Aorta (tissue), 5 donors: ENCODE measurements at places on chromosomes 11 and 22.

DNA sequence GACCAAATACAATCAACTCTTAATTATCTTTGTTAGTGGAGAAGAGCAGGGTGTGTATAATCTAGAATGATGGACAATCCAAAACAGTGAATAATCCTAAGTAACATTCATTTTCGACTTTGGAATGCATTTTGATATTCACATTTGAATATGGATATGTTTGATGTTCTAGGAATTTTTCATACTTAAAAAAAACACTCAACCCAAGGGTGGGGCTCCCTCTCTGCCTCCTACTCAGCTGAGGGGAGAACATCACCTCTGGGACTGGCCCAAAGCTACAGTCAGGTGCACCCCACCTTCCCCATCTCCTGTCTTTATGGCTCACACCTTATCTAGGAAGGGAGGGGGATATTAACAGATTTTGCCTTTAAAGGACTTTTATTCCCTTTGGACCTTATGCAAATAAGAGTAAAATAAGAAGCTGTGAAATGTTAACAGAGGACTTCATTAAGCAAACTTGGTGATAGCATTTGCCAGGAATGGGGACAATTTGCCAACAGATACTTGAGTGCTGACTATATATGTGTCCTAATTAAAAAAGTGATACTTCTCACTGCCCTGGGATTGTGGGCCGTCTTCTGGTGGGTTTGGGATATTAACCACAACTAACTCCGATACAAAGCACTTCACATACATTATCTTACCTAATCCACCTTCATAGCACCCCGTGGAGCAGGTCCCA lies 187.0 kb downstream of the ST3GAL4 start:
- DNase-seq: no peak

DNA sequence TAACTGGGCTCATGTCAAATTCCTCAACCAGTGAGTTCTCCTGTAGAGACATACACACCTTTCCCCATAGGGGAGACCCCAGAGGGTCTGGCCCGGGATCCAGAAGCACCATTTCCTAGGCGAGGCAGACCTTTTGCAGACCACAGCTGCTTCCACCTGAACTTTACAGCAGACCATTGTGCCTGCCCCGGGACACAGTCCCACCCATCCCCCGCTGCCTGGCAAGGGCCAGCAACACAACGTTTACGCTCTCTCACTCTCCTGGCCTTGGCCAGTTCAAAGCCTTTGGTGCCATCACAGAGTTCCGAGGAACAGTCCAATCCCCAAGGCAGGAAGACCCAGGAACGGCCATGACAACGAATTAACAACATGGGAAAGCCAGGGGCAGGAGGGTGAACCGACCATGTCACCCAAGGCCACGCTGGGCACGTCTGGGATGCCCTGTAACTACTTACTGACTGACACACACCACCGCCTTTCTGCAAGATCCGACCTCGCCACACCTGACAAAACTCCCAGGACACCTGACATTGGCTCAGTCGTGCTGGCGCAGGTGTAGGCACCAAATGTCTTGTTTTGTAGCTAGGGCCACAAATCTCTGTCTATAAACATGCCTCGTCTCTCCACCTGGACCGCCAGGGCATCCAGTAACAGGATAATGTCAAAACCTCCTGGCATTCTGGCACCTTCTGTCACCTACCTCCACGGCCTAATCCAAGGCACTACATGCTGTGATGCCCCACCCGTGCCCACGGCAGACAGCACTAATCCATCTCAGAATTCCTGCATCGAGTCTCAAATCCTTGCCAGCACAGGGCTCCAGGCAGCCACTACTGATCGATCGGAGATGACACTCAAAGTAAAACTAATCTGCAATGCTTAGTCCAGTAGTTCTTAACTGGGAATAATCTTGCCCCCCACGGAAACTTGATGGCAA lies 51.3 kb downstream of the MYH9 start:
- DNase-seq: no peak

DNA sequence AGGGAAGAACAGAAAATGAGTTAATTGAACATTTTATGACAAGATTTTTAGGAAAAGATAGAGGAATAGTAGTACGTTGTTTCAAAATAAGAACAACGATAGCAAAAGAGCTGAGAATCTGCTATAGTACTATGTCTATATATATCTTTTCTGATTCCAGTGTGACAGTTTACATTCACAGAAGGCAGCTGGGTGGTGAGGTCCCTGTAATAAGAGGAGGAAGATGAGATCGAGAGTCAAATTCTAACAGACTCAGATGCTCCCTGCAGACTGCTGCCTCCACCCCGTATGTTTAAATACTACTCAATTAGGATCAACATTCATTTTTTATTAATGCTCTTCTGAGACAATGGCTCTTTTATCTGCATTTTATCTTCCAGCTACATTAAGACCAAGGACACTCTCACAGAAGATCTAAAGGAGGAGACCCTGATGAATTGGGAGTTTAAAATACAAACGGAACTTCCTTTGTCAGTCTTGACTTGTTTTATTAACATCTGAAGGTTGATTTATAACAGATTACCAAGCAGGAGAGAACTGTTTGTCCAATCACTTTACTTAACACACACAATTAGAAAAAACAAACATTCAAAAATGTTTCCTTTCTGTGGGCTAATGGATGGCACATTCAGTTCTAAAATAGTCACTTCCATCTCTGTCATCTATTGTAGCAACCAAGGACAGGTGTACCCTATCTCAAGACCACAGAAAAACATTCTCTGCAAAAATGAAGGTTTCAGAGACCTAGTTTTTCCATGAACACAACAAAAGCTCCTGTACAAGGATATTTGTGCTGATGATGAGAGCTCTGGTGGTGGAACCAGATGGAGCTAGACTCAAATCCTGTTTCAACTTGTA lies 240.2 kb downstream of the CADM1 start:
- no peak for DNase-seq

DNA sequence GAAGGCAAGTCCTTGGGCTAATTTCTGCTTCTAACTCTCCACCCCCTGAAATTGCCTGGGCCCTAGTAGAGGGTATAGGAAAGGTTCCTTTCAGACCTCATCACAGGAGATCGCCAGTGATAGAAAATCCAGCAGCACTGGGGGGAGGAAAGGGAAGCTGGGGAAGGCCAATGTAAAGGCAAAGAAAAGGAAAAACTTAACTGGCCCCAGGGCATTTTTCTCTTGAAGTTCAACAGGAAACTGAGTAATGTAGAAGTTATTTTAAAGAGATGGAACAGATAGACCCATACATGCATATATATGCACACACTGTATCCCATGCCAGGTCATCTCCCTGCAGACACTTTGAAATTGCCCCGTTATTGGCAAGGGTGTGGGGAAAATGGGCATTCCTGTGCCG lies 134.0 kb downstream of the TRIM44 start:
- DNase-seq: no peak

DNA sequence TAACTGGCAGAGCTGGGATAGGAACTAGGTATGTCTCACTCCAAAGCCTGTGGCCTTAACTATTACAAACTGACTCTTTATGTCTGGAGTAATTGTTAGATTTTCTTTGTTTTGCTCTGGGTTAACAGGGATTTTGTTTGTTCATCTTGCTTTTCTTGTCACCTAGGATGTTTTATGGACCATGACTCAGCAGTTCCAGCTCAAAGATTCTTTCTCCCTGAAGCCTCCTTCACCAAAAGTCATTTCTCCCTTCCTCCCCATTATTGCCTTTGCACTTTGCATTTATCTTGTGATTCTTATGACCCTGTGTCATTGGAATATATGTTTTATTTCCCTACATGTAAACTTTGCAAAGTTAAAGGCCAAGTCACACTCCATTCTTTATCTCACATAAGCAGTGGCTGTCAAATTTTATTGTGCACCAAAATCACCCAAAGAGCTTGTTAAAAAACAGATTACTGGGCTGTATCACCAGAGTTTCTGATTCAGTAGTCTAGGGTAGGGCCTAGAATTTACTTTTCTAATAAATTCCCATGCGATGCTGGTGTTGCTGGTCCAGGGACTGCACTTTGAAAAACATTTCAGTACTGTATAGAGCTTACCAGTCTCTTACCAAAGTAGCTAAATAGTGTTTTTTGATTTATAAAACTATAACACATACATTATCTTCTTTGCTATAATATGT lies 327.7 kb downstream of the DLG2 start:
- DNase-seq: no peak

DNA sequence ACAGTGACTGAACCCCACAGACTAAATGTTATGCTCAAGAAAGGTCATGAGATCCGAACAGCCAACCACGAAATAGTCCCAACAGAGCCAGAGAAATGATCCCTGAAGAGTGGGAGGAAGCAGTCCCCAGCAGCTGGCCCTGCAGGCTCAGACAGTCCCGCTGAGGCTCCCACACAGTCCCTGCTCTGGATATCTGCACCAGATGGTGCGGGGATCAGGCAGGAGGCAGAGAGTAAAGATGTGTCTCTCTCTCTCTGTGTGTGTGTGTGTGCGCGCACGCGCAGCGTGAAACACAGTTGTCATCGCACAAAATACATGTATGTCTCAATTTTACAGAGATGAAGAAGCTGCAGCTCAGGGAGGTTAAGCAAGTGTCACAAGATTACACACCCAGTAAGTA lies 27.9 kb downstream of the GUCY1A2 start:
- no peak for DNase-seq

GRCh38 chr11:61160487-61161189 lies 588 bp downstream of the VPS37C start:
- no peak for DNase-seq

GRCh38 chr11:85749287-85749834 lies 61.6 kb downstream of the SYTL2 start:
- DNase-seq: no peak

- DNase-seq: no peak
Measured at GRCh38 chr22:44955102-44955501, 54.7 kb downstream of the PHF21B start.
